SIG-M5 (cell line): ENCODE measurements at places on chromosomes 4 and X.

- no peak for DNase-seq
These were observed 188.9 kb upstream of the BOD1L1 start for GRCh38 chr4:13816472-13816871.

- no peak for DNase-seq
These were observed 8.4 kb upstream of the AFF2 start for GRCh38 chrX:148492057-148492456.

- DNase-seq = no peak
These were observed 58.7 kb downstream of the LEF1 start for GRCh38 chr4:108109997-108110416.

GRCh38 chr4:172826861-172827260 lies 341.8 kb upstream of the GALNT7 start:
- DNase-seq = no peak

- no peak for DNase-seq
These were observed 7.0 kb upstream of the XK start for GRCh38 chrX:37678574-37678973.

- no peak for DNase-seq
These were observed 321.8 kb downstream of the MAPK10 start for GRCh38 chr4:86038037-86038436.

DNA sequence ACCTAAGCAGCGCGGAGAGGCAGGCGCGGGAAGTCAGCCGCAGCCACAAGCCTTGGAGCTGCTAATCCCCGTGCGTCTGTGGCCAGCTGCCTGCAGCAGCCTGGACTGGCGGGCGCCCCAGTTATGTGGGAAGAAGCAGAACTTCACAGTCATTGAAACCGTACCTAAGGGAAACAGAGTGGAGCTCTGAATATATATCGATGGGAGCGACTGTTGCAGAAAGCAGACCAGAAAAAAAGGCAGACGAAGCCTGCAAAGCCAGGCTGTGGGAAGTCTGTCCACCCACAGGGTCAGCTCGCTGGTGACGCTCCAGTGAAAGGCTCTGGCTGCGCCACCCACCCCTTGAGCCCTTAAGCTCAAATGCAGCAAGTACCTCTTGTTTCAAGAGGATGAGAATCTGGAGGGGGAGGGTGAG lies 24.7 kb downstream of the KCNE5 start:
- no peak for DNase-seq

GRCh38 chr4:81180916-81181315 lies 34.1 kb downstream of the PRKG2 start:
- DNase-seq = no peak

DNA sequence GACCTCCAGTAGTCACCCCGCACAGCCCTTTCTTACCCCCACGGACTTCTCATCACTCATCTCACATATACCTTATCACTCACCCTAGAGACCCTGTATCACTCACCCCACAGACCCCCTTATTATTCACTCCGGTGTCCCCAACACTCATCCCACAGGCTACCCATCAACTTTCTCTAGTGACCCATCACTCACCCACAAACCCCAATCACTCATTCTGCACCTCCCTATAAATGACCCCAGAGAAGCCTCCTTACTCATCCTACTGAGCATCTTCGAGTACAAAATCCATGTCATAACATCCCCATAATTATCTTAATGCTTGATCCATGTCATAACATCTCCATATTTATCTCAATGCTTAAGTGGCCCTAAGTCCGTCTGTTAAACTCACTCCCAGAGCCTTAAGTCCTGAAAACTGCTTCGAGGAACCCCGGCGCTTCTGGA lies 934 bp downstream of the ZNF41 start:
- DNase-seq = no peak

DNA sequence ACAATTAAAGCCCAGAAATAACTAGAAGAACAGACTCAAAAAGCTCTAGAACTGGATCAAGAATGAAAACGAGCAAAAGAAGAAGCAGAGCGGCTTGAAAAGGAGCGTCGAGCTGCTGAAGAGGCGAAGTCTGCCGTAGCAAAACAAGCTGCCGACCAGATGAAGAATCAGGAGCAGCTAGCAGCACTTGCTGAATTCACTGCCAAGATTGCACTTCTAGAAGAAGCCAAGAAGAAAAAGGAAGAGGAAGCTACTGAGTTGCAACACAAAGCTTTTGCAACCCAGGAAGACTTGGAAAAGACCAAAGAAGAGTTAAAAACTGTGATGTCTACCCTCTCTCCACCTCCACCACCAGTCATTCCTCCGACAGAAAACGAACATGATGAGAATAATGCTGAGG lies 56.1 kb upstream of the PPP4R3C start:
- DNase-seq = no peak
